Activated T-helper 1 cell treated with Interleukin-2 at 50 U/mL for 16 hours (primary cell): ENCODE measurements at places on chromosomes 6 and 20.

DNA sequence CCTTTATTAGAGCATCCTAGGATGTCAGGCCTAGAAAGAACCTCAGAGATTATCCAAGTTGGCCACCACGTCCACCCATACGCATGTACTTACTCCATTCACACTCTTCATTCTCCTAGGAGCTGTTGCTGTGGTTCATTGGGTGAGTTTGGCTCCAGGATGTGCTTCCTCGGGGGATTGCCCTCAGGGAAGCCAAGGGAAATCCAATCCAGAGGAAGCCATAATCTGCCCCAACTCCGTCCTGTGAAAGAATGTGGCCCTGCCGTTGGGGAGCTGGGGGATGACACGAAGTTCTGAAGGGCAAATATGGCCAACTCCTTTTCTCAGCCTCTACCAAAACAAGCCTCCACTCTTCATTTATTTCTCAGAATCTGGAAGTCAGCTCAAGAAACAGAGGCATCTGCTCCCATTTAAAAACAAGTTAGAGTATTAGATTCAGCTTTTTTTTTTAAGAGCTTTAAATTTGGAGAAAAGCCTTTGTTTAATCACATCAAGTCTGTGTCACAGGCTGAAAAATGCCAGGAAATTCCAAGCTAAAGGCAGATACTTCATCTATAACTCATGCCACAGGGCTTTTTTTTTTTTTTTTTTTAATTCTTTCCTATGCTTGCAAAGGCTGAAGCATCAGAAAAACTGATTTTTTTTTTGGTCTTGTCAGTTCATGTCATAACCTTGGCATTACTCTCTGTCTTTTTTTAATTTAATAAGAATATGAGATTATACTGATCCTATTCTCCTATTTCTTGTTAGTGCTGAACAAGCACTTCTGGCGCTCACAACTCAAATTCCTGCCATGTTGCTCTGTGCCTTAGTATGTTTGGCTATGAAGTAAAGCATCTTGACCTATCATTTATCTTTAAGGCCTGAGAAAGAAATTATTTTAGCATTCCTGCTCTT is 480.9 kb upstream of the MARCKS start:
- no peak for DNase-seq

DNA sequence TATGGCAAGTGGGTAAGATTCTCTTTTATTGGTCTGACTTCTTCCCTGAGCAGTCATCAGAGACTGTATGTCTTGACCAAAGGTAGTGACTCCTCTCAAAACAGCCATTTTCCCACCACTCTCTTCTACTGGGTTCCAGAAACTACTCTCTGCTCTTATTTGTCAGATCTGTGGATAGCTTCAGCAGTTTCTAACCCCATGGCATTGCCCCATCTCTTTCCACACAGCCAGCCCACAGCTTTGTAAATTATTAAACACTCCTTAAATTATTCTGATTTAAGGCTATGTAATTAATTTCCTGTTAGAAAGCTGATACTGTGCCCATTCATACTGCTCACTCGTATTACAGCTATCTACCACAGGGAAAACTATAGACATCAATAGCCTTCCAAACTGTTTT is 138.4 kb upstream of the CNR1 start:
- DNase-seq: no peak

GRCh38 chr6:18507561-18507960 is 120.4 kb downstream of the RNF144B start:
- no peak for DNase-seq

DNA sequence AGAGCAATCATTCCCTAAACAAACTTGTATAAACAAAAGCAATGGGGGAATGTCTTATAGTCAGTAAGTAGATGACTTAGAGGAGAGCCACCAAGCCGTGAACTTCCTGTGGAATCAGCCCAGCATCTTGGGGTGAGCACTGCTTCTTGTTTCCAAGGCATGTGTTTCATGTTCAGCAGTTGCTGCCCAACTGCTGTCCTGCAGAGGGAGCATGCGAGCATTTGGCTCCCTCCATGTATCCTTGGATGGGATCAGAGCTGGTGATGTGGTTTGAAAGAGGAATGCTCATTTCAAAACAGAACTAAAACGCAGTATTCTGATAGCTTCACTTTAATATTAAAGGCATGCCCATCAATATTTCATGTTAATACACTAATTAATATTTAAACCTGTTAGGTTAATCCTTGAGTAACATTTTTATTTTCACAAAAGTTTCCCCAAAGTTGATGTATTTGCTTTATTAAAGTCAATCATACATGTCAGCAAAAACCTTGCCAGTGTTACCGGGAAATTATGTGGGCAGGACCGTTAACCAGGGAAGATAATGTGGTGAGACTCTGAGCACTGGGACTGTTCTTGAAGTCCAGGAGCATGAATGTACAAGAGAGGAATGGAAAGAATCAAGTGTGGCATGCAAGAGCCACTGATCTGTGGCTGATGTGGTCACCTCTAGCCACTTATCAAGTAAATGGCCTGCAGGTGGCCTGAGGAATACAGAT is 172.1 kb upstream of the GGTLC1 start:
- no peak for DNase-seq

DNA sequence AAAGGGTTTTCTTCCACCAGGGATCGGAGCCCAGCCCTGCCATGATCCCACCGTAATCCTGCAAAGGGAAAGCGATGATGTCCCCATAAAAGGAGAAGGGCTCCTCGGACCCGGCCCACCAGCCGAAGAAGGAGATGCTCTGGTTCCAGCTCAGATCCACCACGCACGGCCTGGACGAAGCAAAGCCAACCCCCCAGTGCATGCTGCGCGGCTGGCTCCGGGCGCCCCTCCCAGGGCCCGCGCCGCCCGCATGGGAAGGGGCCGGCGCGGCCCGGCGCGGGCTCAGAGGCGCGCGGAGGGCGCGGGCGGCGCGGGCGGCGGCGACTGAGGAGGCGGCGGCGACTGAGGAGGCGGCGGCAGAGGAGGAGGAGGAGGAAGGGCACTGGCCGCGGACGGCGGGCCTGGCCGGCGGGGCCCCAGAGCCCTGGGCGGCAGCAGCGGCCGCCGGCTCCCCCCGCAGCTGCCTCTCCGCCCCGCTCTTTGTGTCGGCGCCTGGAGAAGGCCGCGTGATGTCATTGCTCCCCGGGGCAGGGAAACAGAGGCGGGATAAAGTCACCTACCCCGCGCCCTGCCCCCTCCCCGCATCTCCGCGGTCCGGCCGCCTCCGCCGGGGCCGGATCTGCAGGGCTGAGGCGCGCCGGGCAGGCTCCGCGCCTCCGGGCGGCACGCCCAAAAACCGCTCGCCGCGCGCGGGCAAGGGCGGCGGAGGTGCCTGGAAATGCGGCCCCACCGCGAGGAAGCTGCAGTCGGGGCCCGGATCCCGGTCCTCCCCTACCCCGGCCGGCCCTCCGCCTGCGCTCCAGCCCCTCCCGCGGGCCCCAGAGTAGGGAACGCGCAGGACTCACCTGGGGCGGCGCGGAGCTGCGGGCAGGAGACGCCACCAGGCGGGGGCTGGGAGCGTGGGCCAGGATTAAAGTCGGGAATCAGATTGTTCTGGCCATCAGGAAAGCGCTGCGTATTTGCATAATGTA is at the start of gene FAXC:
FAXC (minus strand) TSS at position 504 of the 971 bp plus-strand sequence; CDS start at position 202, 302 bp downstream.
- no peak for DNase-seq
